ENCODE measurements at places on chromosomes 6 and 20. TPM values are rescaled to one million over a fixed set of nuclear protein-coding genes. Genes with fewer than 3 reads are reported as not detected.

FAM50B gene
- 23.3 TPM for polyA plus RNA-seq

GRCh38 chr6:26571592-26572296, 25.0 kb upstream of the ABT1 start:
- peaks cover 4% of the 10 kb centered on the region for H3K4me1 ChIP-seq
- peak; percentile 46 for DNase-seq
- no peaks in the 10 kb centered on the region for H3K27me3 ChIP-seq
- H3K4me3 ChIP-seq = peak overlapping the region; percentile 62
- no peaks in the 10 kb centered on the region for H3K36me3 ChIP-seq
- peak overlapping the region; percentile 48 for H3K27ac ChIP-seq

- no peaks in the 10 kb centered on the region for H3K4me1 ChIP-seq
- no peaks in the 10 kb centered on the region for H3K27me3 ChIP-seq
- H3K36me3 ChIP-seq = no peaks in the 10 kb centered on the region
- no peak overlapping the region for H3K4me3 ChIP-seq
Observed at GRCh38 chr6:118200160-118200559, 293.1 kb downstream of the SLC35F1 start.

DNA sequence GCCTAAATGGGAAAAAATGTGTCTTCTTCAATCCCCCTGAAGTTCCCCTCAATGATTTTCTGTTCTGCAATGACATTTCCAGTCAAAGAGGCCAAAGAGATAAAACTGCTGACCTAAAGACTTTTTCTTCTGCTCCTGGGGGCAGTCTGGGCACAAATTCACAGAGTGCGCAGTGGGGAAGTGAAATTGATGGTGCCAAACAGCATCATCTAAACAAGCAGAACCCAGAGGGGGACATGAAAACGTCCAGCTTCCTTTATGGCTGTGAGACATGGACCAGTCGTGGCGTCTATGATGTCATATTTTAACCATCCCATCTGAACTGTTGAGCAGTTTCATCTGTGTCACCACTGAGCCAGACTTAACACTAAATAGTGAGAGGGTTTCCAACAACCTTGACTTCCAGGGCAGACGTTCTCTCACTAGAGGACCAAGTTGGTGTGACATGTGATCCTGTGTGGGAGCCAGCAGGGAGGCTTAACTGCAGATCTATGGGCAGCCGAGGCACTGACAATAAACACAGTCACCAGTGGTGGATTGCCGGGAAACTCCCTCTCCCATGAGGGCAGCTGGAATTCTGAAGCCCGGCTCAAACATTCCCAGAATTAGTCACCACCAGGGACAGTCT, 12.4 kb downstream of the SCML4 start:
- no peak for DNase-seq
- H3K4me3 ChIP-seq = no peak overlapping the region
- no peaks in the 10 kb centered on the region for H3K4me1 ChIP-seq
- no peaks in the 10 kb centered on the region for H3K36me3 ChIP-seq

SLC24A3 gene
- polyA plus RNA-seq = 0.86 TPM

FAM229B gene
- 28.6 TPM for polyA plus RNA-seq

GRCh38 chr6:121008553-121008952, 325.7 kb downstream of the TBC1D32 start:
- no peaks in the 10 kb centered on the region for H3K36me3 ChIP-seq
- H3K27ac ChIP-seq = no peak overlapping the region
- H3K4me3 ChIP-seq = no peak overlapping the region
- H3K27me3 ChIP-seq = no peaks in the 10 kb centered on the region
- no peaks in the 10 kb centered on the region for H3K4me1 ChIP-seq

DNA sequence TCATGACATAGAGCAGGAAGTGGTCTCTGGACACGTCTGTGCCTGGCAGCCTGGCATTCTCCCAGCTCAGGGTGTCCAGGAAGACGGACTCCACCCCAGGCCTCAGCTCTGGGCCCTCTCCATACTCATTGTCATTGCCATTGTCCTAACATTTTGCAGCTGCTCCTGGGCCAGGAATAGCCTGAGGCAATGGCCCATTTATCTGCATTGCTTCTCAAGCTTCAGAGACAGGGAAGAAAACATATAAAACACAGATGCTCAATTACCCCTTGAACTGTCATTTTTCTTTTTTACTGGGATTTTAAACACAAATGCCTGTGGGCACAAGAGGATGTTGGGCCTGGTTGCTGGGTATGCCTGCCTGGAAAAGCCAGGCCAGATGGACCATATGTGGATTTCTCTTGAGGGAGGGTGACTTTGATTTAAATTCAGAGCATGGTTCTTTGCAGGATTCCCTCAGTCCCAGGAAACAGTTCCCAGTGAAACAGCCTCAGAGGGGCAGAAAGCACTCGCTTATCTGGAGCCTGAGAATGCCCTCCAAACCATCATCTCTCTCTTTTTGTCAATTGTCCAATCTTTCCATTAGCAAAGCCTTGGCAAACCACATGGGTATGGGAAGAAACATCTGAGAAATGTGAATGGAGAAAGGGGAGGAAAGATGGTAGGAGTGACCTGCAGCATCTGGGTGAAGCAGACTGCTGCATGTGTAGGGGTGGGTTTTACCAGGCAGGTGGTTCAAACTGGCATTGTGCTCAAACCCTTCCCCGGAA, 17.9 kb downstream of the LAMP5 start:
- no peak overlapping the region for H3K27ac ChIP-seq
- no peak overlapping the region for H3K4me3 ChIP-seq
- H3K4me1 ChIP-seq = no peaks in the 10 kb centered on the region
- no peaks in the 10 kb centered on the region for H3K27me3 ChIP-seq

ESR1 gene
- polyA plus RNA-seq = 0.19 TPM

DNA sequence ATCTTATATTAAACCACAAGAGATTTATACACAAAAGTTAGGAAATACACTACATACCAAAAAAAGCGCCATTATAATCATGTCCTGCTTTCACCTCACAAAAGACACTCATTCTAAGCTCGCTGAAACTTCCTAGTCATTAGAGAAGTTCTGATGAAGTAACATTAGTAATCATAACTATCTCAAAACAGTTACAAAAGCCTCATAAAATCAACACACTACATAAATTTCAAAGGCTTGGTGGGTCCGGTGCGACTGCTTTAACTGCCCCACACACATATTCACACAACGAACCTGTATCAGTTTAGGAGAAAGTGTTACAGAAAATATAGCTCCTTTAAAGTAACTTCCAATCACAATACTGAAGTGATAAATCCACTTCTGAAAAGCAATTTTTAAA, 1.9 kb downstream of the PHIP start:
- peak overlapping the region; percentile 82 for H3K4me3 ChIP-seq
- no peaks in the 10 kb centered on the region for H3K36me3 ChIP-seq
- no peaks in the 10 kb centered on the region for H3K27me3 ChIP-seq
- no peak for DNase-seq

DNA sequence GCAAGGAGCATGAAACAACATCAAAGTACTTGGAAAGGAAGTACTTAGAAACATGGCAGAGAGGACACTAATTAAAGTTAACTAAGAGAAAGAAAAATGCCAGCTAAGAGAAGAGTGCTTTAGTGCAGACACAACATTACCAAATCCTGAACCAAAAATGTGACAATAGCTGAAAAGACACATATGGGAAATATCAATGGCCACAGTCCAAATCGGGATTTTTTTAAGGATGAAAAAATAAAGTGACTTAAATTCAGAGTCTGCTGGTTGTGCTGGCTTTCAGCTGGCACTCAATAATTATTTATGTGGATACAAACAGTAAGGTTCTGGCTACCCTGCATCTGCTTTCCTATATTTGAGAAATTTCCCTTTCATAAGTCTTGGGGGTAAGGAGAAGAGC, 12.6 kb upstream of the DST start:
- peak overlapping the region; percentile 15 for H3K27ac ChIP-seq
- peaks cover 53% of the 10 kb centered on the region for H3K4me1 ChIP-seq
- H3K27me3 ChIP-seq = no peaks in the 10 kb centered on the region

CDH22 gene
- polyA plus RNA-seq = 0.42 TPM

- no peak overlapping the region for H3K4me3 ChIP-seq
- H3K27me3 ChIP-seq = no peaks in the 10 kb centered on the region
- DNase-seq = no peak
Observed at GRCh38 chr6:106890447-106890846, 84.1 kb downstream of the CD24 start.

PTGIS gene
- 5.3 TPM for polyA plus RNA-seq

DNA sequence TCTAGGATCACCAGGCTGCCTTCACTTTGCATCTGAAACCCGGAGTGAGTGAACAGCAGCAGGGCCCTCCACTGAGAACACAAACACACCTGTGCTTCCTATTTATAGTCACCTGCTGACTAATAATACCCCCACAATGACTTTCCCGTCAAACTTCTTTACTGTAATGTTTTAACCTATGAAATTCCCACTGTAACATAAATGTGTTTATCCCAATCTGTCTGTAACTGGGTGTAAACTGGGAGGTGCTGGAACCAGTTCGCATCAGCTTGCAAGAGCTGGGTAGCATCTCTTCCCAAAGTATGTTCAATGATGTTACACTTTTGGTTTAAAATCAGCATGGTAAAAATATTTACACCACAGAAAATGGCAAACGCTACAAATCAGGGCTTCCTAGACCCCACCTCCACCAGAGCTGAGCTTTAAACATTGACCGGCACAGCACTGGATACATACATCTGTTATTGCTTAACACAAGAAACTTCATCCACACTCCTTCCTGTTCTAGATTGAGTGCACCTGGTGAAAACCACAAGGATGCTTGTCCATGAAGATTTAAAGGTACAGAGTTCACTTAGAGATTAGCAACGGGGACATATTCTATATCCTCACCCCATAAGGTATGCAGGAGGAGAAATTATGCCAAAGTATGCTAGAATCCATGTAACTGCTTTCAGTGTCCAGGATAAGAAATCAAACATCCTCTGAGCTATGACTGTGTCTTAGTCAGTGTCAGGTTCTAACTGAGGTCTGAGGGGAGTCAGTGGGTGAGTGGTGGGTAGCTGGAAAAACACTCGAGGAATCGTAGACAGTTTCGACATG, 79.0 kb downstream of the ALDH8A1 start:
- no peak overlapping the region for H3K4me3 ChIP-seq
- H3K27me3 ChIP-seq = no peaks in the 10 kb centered on the region
- no peak for DNase-seq
- H3K4me1 ChIP-seq = no peaks in the 10 kb centered on the region
- no peaks in the 10 kb centered on the region for H3K36me3 ChIP-seq

CRISP2 gene
- polyA plus RNA-seq = not detected

DNA sequence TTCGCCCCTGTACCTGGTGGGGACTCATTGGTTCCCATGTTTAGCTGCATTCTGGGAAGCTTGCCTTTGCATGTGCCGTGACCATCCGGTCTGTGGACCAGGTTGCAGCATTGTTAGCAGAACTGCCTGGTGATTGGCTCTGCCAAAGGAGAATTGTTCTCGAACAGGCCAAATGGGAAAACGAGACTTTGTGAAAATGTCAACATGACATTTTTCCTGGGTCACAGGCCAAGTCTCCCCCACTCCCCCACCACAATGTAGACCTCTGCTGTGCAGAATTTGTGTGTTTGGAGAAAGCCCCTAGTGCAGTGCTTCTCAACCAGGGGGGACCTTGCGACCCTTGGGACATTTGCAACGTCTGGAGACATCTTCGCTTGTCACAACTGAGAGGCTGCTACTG, 23.2 kb downstream of the CDH22 start:
- no peaks in the 10 kb centered on the region for H3K4me1 ChIP-seq
- peaks cover 86% of the 10 kb centered on the region for H3K27me3 ChIP-seq
- no peak overlapping the region for H3K27ac ChIP-seq
- no peaks in the 10 kb centered on the region for H3K36me3 ChIP-seq
- no peak for DNase-seq

SPINT4 gene
- polyA plus RNA-seq = not detected

- no peaks in the 10 kb centered on the region for H3K36me3 ChIP-seq
- no peak overlapping the region for H3K27ac ChIP-seq
- H3K27me3 ChIP-seq = no peaks in the 10 kb centered on the region
- H3K4me1 ChIP-seq = no peaks in the 10 kb centered on the region
Observed at GRCh38 chr20:18001131-18001921, 32.5 kb downstream of the MGME1 start.

- H3K36me3 ChIP-seq = no peaks in the 10 kb centered on the region
- no peak for DNase-seq
- no peaks in the 10 kb centered on the region for H3K4me1 ChIP-seq
- H3K27me3 ChIP-seq = no peaks in the 10 kb centered on the region
- H3K27ac ChIP-seq = peak overlapping the region; percentile 32
Observed at GRCh38 chr20:55271371-55271770, 733.9 kb downstream of the CBLN4 start.

- peak; percentile 78 for DNase-seq
- peak overlapping the region; percentile 60 for H3K27ac ChIP-seq
- peaks cover 38% of the 10 kb centered on the region for H3K4me1 ChIP-seq
- peak overlapping the region; percentile 59 for H3K4me3 ChIP-seq
- H3K36me3 ChIP-seq = no peaks in the 10 kb centered on the region
- H3K27me3 ChIP-seq = peaks cover 22% of the 10 kb centered on the region
Observed at GRCh38 chr6:3231247-3232016, 4.0 kb upstream of the TUBB2B start.

GRCh38 chr6:9521152-9521530, 893.7 kb downstream of the TFAP2A start:
- no peaks in the 10 kb centered on the region for H3K36me3 ChIP-seq
- no peak for DNase-seq
- no peaks in the 10 kb centered on the region for H3K4me1 ChIP-seq
- H3K4me3 ChIP-seq = no peak overlapping the region
- H3K27me3 ChIP-seq = no peaks in the 10 kb centered on the region
- H3K27ac ChIP-seq = no peak overlapping the region

GRCh38 chr6:108727966-108728730, 120.1 kb upstream of the ARMC2 start:
- H3K4me1 ChIP-seq = no peaks in the 10 kb centered on the region
- no peak overlapping the region for H3K27ac ChIP-seq
- no peaks in the 10 kb centered on the region for H3K27me3 ChIP-seq

ULBP2 gene
- 0.34 TPM for polyA plus RNA-seq

DNA sequence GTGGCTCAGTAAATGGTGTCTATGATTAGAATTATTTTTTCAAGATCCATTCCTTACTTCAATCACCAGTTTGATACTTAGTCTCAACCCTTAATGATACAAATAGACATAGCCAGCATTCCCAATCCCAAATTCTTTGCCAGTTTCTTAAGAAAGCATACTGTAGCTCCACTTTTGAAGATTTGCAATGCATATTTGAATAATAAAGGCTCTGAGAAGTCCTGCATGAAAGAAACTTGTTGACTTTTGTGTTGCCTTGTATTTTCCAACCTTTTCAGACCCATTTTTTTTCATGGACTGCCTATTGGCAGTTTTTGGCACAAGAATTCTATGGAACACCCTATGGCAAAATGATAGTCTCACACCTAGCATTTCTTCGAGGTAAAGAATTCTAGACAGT, 215.6 kb upstream of the CHD6 start:
- no peaks in the 10 kb centered on the region for H3K4me1 ChIP-seq
- no peak overlapping the region for H3K4me3 ChIP-seq
- no peaks in the 10 kb centered on the region for H3K27me3 ChIP-seq

FAM110A gene
- 1.6 TPM for polyA plus RNA-seq

FAXC gene
- under 0.01 TPM for polyA plus RNA-seq

BTNL2 gene
- polyA plus RNA-seq = not detected

Measured in heart left ventricle (tissue), 16 donors.